ENCODE measurements at places on chromosomes 11 and 22.

DNA sequence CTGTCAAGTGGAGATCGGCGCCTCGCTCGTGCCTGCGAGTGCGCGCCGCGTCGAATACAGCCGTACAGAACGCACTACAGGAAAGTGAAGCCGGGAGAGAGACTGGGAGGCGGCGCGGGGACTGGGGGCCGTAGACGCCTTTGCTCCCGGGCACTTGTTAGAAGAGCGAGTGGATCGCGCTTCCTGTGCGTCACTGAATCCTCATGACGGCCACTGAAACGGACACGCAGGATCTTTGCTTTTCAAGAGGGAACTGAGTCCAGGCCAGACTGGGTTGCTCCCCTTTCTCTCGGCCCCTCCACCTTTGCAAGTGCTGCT, 314 bp downstream of the RIC8A start:
- DNase-seq, result no peak

DNA sequence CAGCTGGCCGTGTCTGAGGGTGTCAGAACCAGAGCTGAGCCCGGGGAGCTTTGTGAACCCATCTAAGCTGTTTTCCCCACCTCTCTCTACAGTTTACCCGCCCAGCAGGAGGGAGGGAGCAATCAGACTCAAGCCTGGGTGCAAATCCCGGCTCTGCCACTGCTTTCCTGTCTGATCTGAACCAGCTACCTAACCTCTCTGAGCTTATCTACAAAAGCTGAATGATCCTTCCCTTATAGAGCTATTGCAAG, 252 bp downstream of the APOL2 start:
- DNase-seq, result no peak

DNA sequence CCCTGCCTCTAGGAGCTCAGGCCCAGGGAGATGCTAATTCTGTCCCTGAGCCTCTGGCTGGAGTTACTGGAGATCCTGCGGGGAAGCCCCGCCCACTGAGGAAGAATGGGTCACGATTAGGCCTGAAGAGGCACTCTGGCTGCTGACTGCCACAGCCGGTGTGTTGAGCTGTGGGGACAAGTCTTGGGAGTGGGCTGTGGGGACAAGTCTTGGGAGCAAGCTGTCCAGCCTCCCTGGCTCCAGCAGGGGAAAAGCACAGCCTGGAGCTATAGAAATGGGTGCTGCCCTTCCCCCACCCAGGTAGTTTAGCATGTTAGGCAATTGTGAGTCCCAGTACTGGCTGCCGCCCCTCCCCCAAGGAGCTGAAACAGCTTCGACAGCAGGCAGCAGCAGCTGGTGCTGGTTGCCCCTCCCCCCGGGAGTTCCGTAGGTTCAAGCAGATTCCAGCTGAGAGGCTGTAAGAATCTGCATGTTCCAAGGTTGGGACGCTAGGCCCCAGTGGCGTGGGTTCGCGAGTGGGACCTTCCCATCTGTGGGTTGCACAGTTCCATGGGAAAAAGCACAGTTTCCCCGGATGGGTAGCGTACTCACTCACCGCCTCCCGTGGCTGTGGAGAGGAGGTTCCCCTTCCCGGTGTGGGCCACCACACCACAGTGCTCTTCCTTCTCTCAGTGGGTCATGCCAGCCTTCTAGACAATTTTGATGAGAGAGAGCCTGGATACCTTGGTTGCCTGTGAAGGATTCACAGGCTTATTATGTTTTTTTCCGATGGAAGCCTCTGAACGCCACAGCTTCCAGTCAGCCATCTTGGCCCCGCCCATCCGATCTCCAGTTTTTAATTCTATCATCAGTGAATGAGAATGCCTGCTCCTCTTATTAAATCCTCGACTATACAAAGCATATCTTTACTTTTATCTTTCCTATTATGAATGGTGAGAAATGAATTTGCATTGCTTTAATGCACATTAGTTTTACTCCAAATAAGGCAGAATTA, 61.5 kb downstream of the MSANTD4 start:
- DNase-seq, result no peak

DNA sequence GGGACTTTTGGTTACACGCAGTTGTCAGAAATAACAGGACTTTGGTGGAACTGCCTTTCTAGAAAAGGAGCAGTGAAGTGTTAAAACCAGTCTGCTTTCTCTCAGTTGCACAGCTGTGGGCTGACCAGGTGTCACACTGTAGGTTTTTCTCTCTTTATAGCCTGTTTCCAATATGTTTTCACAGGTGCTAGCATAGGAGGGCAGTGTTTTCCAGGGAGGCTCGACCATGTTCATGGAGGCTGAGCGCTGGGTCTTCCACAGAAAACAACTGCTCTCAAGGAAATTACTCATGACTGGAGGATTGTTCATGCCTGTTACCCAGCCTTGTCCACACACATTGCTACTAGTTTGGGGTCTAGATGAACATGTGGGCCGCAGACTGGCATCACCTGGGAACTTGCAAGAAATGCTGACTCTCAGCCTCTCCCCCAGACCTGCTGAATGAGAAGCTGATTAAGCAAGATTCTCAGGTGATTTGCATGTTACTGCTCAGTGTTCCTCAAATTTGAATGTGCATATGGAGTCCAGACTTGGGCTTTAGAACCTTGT, 157.7 kb downstream of the MAML2 start:
- DNase-seq, result no peak

GRCh38 chr11:113884361-113884836, 9.0 kb upstream of the USP28 start:
- DNase-seq, result no peak

DNA sequence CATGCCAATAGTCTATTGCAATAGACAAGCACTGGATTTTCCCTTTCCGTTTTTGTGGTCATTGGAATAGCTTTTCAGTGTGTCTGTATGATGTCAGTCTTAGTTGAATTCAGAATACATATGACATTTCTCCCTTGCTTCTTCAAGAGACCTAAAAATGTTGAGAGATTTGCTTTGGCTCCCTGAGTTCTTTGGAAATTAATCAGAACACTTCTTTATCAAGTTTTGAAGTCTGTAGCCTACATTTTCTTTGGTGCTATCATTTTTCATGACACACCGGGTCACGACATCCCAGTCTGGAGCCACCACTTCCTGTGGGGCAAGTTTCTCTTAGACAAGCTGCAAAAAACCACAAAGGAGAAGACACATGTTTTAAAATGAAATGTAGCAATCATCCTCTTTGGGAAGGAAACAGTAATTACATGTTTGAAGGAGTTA, 847.1 kb downstream of the OPCML start:
- DNase-seq, result peak; percentile 34

DNA sequence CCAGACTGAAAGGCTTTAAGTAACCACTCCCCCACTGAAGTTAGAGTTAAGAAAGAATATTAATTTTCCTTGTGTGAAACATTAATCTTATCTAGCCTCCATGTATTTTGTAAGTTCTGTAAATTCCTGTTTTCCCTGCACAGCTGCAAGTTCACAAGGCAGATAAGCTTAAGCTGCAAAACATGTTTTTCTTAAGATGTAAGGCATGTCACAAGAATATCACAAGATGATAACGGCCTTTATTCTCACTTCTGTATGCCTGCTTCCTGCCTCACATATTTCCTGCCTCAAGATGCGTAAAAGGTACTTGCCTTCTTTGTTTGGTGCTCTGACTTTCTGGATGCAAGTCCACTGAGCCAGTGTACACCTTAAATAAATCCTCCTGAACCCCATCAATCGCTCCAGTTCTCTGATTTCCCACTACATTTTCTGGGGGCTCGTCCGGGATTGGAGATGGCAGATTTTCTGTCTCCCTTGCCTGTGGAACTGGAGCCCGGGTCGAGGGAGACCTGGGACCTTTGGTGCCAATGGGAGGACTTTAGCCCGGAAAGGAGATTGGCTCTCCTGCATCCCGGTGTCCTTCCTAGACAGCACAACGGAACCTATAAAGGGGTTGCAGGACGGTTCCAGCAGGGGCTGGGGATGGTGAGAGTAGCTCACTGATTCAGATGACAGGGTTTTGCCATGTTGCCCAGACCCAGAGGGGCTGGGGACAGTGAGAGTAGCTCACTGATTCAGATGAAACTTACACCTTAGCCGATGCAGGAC, 30.2 kb downstream of the PPARA start:
- DNase-seq, result no peak

DNA sequence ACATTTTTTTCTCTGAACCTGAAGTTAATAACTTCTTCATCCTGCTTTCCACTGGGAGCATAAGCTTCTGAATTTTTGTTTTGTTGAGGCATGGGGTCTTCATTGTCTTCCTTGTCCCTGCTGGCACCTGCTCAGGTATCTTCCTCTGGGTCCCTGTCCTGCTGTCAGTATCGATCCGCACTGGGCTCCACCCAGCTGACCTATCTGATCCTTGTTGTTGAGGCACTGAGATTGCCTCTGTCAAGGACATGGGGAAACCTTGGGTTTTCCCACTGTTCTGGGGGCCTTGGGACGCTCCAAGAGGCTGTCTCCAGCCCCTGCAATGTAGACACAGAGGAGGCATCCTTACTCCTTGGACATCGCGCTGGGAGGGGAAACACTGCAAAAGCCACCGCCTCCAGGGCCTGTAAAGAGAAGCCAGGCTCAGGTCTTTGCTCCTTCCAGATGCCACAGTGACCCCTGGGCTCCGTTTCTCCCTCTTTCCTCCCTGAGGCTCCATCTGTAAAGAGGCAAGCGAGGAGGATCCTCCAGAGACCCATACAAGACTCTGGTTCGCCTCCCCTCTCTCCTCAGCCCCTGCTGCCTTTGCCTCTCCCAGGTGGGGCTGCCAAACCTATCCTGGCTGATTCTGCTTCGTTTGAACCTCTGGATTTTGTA, 8.6 kb upstream of the RBFOX2 start:
- DNase-seq, result no peak

GRCh38 chr11:64569300-64569970, 21.6 kb upstream of the SLC22A12 start:
- no peak for DNase-seq

Data from activated CD4-positive, alpha-beta memory T cell treated with anti-CD3 and anti-CD28 coated beads for 36 hours (primary cell).